ENCODE measurements at places on chromosomes 5 and 9. TPM values are rescaled to one million over a fixed set of nuclear protein-coding genes. Genes with fewer than 3 reads are reported as not detected.

EPB41L4A gene
- 21.4 TPM for polyA plus RNA-seq

GPR151 gene
- polyA plus RNA-seq, result not detected

IFNW1 gene
- polyA plus RNA-seq, result not detected

C1QTNF3 gene
- polyA plus RNA-seq, result 55.5 TPM

HAUS6 gene
- 17.1 TPM for polyA plus RNA-seq

PCDHB15 gene
- polyA plus RNA-seq, result 14.3 TPM

DNA sequence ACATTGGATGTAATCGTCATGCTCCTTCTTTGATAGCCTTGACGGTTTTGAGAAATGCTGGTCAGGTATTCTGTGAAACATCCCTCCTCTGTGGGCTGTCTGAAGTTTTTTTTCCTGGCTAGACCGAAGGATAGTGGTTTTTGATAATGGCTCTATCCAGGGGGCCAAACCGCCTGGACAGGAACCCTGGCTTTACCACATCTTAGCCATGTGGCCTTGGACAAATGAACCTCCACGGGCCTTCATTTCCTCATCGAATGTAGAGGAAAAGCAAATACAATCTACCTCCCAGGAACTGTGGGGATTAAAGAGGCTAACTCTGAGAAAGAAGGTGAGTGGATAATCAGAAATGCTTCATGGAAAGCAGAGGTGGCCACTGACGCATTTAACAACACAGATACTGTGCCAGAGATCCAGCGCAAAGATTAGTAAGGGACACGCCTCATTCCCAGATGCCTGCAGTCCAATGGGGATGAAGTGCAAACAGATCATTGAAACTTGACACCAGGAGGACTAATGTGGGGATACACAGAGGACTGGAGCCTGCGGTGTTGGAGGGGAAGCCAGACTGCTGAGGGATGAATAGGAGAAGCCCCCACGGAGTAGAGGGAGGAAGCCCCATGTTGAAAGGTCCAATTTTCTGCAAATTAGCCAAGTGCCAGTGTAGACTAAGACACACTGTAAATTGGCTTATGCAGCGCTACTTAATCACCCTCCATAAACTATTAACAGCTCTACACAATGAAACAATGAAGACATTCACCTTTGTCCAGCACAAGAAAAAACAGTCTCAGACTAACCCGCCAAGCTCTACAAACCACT is 41.6 kb downstream of the MYO10 start:
- peak; percentile 61 for DNase-seq

- DNase-seq, result no peak
Observed at GRCh38 chr9:115042781-115043509, 75.0 kb downstream of the TNC start.
